ENCODE measurements at places on chromosomes 7 and 10. TPM values are rescaled to one million over a fixed set of nuclear protein-coding genes. Genes with fewer than 3 reads are reported as not detected.

The GRID2IP gene
- total RNA-seq = 0.20 TPM

DNA sequence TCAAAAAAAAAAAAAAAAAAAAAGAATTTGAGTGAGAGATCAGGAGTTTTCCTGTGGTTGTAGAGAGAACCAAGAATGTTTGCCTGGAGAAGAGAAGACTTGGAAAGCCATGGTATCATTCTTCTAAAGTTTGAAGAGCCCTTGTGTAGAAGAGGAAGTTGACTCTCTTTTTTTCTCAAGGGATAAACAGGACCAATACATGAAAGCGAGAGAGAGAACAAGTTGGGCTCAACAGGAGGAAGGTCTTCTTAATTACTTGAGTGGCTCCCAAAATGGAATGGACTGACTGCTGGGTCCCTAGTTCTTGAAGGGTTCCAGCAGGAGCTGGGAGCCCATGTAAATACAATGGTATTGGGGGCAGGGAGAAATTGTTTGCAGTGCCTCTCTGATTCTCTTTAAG, 173.3 kb upstream of the ADO start:
- DNase-seq = no peak

DNA sequence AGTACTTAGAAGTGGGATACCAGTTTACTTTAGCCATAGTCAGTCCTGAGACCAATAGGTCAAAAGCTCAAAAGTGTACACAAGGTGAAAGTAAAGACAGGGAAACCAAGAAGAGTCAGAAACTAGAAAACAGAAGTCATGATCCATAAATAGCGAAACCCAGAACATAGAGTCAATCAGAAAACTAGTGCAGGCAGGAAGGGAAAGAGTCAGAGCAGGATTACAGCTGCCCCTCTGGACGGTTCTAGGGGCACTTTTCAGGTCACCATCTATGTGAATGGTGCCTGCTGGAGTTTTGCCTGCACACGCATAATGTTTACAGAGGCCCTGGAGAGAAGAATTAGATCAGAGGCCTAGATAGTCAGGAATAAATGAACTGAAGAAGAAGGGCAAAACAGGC, 22.4 kb upstream of the DMTF1 start:
- no peak for DNase-seq

DNA sequence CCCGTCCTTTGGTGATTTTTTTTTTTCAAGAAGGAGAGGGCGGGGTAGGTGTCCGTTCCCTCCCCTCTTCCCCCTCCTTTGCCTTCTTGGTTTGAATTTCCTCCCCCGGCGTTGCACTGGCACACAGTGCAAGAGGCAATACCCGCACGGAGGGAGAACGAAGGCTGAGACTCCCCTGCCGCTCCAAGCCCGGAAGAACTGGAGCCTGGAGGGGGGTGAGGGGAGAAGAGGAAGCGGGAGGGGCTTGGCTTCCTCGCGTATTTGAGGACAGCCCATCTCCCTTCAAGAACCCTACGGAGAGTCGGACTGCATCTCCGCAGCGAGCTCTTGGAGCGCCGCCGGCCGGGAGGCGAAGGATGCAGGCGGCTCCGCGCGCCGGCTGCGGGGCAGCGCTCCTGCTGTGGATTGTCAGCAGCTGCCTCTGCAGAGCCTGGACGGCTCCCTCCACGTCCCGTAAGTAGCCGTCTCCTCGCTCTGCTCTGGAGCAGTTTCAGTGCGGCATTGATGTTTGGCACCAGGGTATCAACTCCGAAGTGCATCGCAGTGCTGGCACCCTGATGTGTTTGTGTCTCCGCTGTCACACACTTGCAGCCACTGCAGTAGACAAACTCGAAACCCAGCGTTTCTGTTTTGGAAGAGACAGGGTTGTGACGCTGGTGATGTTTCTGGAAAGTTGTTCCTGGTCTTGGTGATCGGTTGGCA, at the start of gene CNTNAP2:
CNTNAP2 (plus strand) TSS at position 281 of the 702 bp plus-strand sequence; CDS start at position 357, 76 bp downstream.
- DNase-seq = peak; percentile 63

- no peak for DNase-seq
Observed at GRCh38 chr10:128001363-128001745, 94.5 kb downstream of the PTPRE start.

DNA sequence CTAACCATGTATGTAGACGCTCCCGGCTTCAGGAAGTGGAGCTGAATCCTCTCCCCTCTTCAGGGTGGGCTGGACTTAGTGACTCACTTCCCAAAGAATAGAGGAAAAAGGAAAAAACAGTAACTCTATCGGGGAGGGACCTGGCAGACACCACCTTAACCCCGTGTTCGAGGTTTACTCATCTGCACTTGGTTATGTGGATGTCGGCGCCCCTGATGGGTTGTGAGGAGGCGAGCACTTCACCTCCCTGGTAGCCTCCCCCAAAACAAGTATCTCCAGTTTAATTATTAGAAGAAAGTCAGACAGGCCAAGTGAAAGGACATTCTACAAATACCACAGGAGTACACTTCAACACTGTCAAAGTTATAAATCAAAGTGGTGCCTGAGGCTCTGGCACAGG, 559.7 kb downstream of the TCERG1L start:
- DNase-seq = no peak

All from right cardiac atrium (tissue), 5 donors.